Motor neuron (in vitro differentiated cells): ENCODE measurements at places on chromosomes 7 and 10. TPM values are rescaled to one million over a fixed set of nuclear protein-coding genes. Genes with fewer than 3 reads are reported as not detected.
A peak's percentile ranks its signal among the peaks of the same experiment; 100 is the strongest.

RHBDD2 gene
- total RNA-seq: 44.1 and 54.6 TPM in 2 replicates

AKR1C4 gene
- 0.40 TPM in 1 of 2 replicates, not detected in the other for total RNA-seq

ASIC3 gene
- total RNA-seq: 1.6 and 3.8 TPM in 2 replicates

LIPM gene
- not detected in 2 replicates for total RNA-seq

CTNNA3 gene
- total RNA-seq: 0.64 and 1.2 TPM in 2 replicates

IL6 gene
- 1.0 TPM in 1 of 2 replicates, not detected in the other for total RNA-seq

TAS2R41 gene
- total RNA-seq: not detected in 2 replicates

MALRD1 gene
- total RNA-seq: 0.08 and 0.18 TPM in 2 replicates

RNLS gene
- 2.6 and 4.0 TPM in 2 replicates for total RNA-seq

GTPBP4 gene
- total RNA-seq: 108 and 115 TPM in 2 replicates

PLXNA4 gene
- total RNA-seq: 4.9 and 5.6 TPM in 2 replicates

MRPS33 gene
- 69.1 and 69.4 TPM in 2 replicates for total RNA-seq

GRCh38 chr7:18495412-18496340 is at the start of gene HDAC9:
Gene HDAC9, plus strand, starts transcription at chr7:18495749. Its CDS starts 554 bp downstream, at chr7:18496303.
- peak; percentile 96 for ATAC-seq

DNA sequence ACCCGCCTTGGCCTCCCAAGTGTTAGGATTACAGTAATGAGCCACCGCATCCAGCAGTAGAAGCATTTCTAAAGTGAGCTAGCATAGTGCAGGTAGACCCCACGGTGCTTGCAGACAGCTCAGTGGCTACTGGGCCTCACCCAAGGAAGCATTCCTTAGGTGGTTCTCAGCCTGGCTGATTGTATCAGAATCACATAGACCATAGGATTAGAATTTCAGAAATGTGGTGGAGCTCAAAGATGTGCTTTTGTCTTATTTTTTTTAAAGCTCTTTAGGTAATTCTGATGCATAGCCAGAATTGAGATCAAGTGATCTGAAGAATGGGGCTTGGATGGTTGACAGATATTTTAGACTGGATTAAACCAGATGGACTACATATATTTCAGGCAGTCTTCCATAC is 10.9 kb downstream of the ANLN start:
- ATAC-seq: no peak

DNA sequence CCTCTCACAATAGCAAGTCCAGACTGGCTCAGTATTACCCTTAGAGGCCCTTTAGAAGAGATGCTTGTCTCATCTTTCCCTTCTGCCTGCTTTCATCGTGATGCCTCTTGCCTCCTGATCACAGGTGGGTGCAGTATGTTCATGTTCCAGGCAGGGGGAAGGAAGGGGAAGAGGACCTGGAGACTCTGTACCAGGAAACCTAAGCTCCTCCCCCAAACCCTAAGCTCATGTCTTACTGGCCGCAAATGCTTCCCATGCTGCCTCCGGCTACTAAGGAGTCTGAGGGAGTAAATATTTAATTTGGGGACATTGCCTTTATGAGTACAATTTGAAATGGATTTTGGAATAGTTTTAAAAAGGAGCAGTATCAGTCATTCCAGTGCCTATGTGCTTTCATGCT is 192.6 kb downstream of the CDCA7L start:
- no peak for ATAC-seq

DNA sequence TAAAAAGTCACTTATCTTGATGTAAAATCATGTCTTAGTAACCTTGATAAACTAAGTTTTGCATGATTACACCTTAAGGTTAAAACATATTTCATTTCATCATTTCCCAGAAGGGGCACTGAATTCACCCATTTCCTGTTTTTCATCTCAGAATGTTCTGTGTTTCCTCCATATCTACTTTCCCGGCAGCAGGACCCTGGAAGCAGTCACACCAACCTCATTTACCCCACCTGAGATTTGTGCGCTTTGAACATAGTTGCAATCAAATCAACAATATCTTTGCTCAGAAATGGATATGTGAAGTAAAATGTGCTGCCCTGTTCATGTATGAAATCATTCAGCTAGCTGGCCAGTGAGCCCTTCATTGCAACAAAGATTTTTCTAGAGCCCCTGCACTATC is 46.8 kb downstream of the IKZF1 start:
- no peak for ATAC-seq

DNA sequence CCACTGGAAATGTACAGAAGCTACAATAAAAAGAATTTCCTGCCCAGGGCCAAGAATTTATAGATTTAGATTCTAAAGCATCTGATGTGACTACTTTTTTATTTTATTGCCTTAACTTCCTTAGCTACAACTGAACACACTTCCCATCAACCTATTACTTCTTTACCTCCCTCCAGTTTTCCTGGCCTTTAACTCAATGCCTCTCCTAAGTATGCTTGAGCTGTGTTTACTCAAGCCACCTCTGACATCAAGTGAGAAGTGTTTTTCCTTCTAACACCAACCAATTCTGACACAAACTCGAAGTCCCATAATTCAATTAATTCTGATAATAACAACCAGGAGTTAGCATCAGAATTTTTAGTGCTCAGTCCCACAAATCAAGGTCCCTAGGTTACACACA is 170.0 kb downstream of the IMMP2L start:
- no peak for ATAC-seq

GRCh38 chr10:6738112-6738768 is 158.2 kb upstream of the PRKCQ start:
- peak; percentile 78 for ATAC-seq

GRCh38 chr10:100934084-100934659 is 21.4 kb downstream of the SLF2 start:
- no peak for ATAC-seq

DNA sequence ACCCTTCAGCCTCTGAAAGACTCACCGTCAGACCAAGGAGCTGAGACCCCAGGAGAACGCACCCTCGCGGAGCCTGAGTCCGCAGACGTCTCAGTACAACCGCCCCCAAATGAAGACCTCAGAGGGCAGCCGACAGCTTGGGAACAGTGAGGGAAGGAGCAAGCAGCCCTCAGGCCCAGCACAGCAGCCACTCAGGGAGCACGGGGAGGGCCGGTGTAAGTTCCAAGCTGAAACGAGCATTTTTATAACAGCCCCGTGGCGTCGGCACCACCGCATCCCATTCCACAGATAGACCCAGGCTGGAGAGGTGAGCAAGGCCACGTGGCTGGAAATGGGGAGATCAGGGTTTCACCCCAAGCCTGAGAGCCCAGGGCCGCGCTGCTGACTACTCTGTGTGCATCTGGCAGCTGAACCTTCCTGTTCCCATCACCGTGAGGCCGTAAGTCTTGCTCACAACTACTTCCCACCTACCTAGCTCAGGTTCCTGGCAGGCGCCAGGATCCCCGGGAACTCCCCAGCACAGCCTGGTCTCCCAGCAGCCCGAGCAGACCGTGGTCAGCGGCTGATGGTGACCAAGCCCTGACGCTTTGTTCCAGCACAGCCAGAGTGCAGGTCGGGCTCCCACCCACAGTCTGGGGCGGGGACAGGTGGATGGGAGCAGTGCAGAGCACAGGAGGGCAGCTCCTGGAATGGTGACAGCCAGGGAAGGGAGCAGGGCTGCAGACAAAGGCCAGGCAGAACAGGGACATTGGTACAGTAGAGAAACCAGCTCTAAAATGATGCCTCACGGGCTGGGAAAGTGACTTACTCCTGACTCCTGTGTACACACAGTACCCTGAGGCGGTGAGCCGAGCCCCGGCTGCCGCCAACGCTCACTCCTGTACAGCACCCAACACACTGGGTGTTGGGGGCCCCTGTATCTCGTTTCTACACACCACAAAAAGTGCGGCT is 6.1 kb upstream of the NOM1 start:
- ATAC-seq: peak; percentile 64

- ATAC-seq: no peak
Observed at GRCh38 chr10:32927750-32928149, 30.3 kb downstream of the ITGB1 start.

DNA sequence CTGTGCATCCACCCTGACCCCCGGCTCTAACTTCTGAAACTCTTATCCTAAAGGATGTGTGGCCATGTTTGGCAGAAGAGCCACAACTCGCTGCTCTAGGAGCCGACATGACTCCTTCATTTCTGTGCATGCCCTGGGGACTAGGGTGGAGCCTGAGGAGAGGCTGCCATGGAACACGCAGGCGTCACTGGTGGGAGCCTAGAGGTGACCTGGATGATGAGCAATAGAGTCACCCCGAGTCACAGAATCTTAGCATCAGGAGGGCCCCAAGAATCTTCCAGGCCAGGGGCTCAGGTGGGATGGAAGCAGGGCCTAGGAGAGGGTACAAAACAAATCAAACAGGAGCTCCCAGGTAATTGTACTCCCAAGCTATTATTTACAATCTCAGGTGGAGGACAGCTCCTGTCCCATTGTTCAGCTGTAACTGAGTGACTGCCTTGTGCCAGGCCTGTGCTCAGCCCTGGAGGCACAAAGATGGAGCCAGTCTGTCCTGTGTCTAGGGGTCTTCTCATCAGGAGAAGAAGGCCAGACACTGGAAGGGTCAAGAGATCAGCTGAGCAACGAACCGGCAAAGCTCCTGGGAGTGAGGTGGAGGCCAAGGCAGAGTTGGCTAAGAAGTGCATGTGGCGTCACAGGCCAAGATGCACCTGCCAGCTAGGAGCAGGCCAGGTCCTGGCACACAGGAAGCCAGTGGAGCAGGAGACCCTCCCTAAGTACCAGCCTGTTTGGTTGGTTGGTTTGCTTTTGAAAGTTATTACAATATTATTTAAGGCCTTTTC is 5.8 kb upstream of the ZNF22 start:
- no peak for ATAC-seq

- peak; percentile 35 for ATAC-seq
Observed at GRCh38 chr10:11118686-11119085, 101.0 kb downstream of the CELF2 start.

DNA sequence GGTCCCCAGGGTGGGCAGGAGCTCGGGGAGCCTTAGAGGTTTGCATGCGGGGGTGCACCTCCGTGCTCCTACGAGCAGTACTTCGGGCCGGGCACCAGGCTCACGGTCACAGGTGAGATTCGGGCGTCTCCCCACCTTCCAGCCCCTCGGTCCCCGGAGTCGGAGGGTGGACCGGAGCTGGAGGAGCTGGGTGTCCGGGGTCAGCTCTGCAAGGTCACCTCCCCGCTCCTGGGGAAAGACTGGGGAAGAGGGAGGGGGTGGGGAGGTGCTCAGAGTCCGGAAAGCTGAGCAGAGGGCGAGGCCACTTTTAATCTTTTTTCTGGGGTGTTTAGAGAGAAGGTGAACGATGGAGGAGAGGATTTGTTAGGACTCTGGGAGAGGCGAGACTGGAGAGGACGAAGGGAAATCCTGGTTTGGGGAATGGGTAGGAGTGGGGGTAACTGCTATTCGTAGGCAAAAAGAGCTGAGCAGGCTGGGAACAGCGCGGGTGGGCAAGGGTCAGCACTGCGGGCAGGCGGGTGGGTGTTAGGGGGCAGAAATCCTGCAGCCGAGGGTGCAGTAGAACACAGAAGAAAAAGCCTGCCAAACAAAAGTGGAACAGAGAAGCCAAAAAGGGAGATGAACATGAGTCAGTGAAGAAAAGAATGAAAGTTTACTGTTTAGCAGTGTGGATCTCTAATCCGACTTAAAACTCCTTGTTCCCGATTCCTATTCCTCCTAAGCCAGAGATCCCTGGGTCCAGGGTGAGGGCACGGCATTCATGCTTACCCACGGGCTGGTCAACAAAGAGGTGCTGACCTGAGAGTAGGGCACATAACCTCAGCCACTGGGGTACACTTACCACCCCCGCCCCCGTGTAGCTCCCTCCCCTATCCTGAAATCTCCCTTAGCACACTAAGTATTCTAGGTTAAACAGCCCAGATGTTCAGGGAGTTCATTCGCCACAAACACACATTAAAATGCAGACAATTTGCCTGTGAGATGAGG is 26.9 kb downstream of the PRSS2 start:
- ATAC-seq: no peak

GRCh38 chr7:152354061-152354460 is 81.7 kb downstream of the KMT2C start:
- no peak for ATAC-seq

DNA sequence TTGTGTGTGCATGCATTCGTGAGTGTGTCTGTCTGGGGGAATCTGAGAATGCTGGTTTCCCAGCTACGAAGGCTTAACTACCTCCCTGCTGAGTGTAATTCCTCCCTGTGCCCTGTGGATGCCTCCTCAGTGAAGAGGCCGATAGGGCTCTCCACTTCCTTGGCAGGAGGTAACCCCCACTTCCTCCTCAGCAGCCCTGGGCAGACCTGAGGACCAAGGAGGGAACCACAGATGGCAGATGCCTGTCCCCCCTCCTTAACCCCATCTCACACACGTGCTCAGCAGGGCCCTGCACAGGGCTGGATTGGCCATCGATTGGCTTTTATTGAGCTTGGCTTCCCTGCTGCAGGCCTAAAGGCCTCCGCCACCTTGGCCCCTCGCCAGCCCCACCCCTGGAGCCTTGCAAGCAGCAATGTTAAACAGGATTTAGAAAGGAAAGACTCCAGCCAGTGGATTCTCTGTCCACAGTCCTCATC is 45.6 kb upstream of the LRRC4 start:
- peak; percentile 38 for ATAC-seq

GRCh38 chr10:6796231-6796630 is 216.2 kb upstream of the PRKCQ start:
- ATAC-seq: no peak

DNA sequence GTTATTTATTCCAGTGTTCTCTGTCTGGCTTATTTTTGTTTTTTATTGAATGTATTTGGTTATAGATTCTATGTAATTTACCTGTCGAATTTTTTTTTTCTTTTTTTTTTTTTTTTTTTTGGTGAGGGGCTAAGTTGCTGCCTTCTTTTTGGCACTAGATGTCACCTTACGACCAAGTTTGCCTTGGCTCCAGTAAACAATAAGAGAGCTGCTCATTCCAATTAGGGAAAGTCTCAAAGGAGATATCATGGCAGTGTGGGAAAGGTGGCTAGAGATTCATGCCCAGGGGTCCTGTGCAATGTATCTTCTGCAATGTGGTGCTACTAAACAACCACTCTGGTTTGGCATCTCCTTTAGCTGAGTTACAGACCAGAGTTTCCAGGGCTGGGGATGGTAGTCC is 84.0 kb downstream of the PTPN20 start:
- ATAC-seq: no peak

GRCh38 chr10:23437963-23438546 is 820 bp upstream of the OTUD1 start:
- ATAC-seq: no peak

- no peak for ATAC-seq
Observed at GRCh38 chr10:73992899-73993788, 4.8 kb upstream of the VCL start.

DNA sequence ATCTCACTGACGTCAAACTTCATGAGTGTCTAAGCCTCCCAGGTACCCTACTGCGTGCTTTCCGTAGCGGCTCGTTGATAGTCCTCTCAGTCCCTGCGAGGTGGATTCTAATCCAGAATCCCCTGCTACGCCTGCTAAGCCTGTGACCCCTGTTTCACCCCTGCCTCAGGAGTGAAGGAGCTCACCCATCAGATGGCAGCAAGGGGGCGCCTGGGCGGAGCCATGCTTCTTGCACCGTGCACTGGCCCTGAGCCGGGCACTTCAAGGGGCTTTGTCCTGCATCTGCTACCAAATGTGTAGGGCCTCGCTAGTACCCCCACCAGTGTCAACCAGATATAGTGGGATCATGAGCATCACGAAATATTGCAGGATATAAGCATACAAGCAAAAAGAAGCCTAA is 918 bp upstream of the STRA8 start:
- no peak for ATAC-seq
